ENCODE measurements at places on chromosomes 2 and 18.

DNA sequence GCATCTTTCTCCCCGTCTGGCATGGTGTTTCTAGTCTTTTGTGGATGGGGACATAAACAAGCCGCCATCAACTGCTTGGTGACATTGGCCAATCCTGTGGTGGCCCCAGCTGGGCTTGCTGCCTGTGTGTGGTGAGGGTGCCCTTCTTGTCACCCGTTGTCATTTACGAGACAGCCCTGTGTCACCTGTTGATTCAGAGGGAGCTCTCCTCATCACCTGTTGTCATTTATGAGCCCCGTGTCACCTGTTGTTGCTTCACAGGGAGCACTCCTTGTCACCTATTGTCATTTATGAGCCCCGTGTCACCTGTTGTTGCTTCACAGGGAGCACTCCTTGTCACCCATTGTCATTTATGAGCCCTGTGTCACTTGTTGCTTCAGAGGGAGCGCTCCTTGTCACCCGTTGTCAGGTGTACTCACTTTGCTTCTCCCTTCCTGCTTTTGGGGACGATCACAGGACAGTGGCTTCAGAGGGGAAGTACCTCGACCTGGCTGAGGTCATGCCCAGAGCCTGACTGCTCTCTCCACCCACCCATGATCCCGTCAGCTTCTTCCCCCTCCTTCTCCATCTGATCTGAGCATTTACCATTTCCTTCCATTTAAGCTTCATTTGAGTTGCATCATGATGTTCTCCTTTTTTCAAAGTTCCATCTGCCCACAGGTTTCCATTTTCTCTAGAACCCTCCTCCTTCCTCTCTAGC lies 29.1 kb downstream of the HPCAL1 start:
- DNase-seq: peak; percentile 74

DNA sequence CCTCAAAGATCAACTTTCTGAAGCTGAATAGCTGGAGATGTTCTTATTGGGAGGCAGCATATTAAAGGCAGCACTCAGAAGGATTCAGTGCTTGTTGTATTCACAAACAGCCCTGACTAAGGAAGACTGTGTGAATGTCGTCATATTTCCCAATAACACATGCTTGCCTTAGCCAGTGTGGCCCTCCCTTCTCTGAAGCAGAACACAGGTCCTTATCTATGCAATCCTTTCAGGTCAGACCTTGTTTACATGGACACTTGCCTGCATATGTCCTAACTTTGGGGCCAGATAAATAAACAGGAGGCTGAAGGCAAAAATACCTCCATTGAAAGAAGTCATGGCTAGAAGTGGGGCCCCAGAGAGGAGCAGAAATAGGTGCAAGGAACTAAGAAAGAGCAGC lies 97.2 kb downstream of the SLC4A3 start:
- no peak for DNase-seq

- no peak for DNase-seq
Measured at GRCh38 chr2:160581035-160581434, 87.4 kb upstream of the RBMS1 start.

DNA sequence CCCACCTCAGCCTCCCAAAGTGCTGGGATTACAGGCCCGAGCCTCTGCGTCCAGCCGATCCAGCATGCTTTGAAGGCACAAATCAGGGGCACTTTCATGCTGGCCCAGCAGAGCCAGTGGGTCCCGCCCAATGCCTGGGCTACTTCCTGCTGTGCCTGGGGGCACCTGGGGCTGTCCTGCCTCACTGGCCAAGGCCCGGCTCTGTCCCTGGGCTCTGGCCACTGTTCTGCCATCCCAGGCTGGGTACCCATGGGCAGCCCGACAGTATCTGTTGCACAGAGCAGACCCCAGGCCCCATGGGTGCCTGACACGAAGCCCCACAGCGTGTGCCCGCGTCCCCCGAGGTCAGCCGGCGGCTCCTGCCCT lies 6.8 kb upstream of the GAL3ST2 start:
- DNase-seq: no peak

DNA sequence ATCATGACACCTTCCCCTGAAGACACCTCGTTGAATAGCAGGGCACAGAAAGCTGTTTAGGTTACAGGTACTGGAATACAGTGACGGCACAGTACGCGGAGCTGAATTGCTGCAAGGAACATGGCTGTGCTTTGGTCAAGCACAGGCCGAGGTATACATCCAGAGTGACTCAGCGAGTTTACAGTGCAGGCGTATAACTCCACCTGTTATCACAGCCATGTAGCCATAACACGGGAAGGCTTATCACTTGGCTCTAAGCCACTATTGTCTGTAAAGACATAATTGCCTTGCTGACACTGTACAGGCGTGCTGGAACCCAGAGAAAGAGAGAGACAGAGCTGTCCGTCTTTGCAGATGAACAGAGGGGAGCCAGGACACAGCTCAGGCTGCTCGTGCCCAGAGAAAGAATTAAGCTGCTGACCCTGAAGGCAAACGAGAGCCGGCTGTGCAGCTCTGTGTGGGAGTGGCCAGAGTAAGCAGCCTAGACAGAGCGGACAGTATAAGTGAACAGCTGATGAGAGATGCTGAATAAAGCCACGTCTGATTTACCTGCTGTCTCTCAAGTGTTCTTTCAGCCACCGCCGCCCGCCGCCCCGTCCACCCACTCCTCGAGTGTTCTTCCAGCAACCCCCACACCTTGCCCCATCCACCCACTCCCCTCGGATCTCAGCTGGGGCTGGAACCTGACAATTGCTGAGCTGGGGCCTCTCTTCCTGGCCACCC lies 87.3 kb upstream of the PPP1CB start:
- no peak for DNase-seq

DNA sequence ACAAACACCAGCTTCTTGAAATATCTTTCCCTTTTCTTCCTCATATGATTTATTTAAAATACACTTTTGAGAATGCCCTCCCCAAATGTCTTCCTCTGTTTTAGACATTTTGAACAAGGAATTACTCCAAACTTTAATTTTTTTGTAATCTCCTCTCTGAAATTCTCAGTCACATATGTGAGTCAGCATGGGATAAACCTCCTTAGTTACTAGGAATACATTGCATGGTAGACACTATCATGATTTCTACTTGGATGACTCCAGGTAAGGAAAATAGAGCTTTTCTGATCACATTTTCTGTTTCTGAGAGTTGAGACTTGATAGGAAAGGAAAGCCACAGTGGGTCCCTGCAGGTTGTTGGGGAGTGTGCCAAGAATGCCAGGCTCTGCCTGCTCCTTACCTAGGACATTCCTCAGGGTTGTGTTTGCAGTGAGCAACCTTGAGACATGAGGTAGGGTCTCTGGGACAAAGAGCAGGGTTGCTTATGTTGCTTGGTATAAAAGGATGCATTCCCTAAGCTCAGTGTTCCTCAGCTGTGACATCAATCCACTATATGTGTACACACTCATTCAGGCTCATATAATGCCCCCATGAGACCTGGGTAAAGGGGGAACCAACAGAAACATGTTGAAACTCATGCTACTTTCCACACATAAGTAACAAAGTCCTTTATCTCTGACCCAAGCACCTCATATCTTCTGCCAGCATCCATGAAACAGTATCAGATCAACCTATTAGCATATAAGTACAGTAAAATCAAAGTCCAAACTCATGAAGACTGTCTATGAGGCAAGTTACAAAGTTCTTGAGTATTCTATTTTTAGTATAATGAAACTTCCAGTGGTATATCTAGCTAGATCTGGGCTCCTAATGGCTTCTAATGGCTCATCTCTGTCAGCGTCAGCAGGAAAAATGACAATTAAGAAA lies 112.8 kb upstream of the SCN1A start:
- no peak for DNase-seq

DNA sequence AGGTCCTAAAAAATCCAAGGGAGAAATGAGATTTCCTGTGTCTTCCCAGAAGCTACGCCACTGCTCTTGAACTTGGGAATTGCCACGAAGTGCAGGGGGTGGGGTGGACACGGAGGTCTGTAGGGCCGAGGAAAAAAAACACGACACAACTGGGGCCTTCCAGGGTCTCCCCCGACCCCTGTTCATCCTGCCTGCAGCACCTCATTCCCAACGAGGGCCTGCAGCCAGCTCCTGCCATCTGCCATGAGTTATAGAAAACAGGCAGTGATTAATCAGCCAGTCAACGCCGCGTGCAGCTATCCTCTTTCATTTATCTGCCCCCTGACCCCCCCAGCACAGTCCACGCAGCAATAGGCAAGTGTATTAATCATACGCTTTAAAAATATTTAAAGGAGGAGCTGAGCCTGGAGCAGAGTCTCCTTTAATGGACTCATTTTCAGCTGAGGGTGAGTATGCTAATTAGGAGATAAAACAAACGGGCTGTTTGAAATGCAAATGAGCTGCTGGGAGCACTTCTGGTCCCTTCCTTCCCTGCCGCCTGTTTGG lies 209.9 kb downstream of the TFCP2L1 start:
- peak; percentile 30 for DNase-seq

DNA sequence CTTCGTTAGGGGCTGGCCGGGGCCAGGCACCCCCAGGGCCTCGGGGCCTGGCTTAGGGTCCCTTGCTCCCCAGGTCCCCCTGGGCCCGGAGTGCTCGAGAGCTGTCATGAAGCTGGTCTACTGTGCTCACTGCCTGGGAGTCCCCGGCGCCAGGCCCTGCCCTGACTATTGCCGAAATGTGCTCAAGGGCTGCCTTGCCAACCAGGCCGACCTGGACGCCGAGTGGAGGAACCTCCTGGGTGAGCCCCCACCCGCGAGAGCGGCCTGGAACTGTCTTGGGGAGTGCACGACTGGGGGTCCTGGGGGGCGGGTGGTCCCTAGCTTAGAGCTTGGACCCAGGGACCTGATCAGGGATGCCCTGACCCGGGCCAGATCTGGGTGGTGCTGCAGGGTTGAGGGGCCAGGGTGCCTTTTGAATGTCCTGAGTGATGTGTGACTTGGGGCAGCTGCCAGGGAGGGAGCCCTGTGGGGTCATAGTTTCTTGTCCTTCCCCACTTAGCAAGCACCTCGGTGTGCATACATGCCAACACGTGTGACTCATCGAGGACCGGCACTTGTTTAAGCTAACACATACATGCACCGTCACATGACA lies 27.9 kb downstream of the GPC1 start:
- DNase-seq: no peak

GRCh38 chr18:78548261-78549058 lies 431.2 kb upstream of the SALL3 start:
- no peak for DNase-seq

DNA sequence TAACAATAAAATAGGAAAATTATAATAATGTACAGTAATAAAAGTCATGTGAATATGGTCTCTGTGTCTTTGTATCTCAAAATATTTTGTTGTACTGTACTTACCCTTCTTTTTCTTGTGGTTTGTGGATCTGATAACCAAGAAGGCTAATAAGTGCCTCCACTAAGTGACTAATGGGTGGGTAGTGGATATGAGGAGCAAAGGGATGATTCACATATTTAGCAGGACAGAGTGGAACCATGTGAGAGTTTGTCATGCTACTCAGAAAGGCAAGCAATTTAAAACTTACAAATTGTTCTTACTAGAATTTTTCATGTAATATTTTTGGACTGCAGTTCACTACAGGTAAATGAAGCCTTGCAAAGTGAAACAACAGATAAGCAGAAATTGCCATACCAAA lies 1241.2 kb upstream of the CDH2 start:
- no peak for DNase-seq

GRCh38 chr2:226515344-226516055 lies 284.1 kb downstream of the IRS1 start:
- DNase-seq: no peak

DNA sequence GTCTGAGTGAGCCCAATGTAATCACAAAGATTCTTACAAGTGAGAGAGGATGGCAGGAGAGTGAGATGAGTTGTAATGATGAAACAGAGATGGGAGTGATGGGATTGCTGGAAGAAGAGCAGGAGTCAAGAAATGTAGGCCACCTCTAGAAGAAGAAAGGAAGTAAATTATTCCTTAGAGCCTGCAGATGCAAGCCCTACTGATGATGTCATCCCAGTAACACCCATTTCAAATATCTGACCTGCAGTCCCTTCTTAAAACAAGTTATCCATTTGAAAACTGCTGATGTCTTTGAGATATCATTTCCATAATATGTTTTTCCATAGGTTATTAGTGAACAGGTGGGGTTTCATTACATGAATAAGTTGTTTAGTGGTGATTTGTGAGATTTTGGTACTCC lies 888.0 kb upstream of the SLC39A10 start:
- no peak for DNase-seq

- no peak for DNase-seq
Measured at GRCh38 chr2:46518861-46519260, 39.5 kb downstream of the TMEM247 start.

DNA sequence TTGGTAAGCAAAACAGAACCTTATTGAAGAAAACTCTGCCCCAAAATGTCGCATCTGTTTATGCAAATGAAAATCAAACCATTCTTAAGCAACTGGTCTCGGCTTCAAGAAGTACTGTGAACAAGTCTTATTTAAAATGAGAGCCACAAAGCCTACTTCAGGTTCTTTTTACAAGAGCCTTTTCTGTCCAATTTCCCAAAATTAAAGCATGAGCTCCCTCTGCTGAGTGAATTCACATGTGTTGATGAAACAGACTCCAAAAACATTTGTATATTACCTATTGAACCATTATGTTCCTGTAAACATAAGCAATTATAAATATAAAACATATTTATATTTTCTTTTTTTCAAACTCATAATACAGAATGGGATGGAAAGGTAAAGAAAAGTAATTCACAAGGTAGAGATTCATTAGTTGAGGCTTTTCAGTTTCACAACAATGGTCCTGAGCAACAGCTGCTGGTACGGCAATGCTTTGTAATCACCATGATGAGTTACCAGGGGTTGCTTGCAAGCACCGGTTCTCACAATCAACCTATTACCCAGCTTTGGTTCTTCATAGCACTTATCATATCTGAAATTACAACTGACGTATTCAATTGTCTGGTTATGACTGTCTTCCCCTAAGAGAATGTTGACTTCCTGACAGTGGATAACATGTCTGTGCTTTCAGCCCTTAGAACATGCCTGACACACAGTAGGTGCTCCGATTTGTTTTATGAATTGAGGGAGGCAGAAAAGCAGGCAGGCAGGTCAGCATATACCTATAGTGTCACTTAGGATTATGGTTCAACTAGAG lies 108.4 kb upstream of the BZW1 start:
- no peak for DNase-seq

- DNase-seq: no peak
Measured at GRCh38 chr18:933082-933481, 28.4 kb downstream of the ADCYAP1 start.

DNA sequence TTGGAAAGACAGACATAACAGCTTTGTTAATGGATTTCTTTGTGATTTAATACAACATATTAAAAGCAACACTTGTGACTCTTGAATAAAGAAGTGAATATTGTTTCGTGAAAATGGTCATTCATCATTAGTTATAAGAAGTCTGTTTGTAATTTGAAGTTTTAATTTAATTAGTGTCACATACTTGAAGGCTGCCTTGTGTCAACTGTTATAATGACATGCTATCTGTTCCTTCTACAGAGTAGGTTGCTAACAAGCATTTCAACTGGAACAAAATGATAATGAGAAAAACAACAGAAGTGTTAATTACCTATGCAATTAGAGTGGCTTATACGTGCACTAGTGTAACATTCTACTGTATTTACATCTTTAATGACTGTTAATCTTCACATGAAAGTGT lies 624.7 kb downstream of the LRP1B start:
- DNase-seq: no peak

DNA sequence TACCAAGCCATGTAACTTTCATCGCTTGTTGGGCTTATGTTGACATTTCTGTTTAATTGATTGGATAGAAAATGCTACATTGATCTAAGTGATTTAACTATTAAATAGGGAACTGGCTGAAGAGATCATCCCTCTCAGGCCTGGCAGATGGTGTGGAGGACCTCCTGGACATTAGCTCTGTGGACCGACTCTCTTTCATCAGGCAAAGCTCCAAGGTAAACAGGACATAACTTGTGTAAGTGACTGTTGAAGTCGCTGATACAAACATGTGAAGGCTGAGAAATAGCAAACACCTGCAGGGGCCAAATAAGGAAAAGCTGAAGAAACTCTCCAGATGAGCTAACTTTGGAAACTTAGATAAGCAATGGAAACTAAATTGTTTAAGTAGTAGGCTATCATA lies 68.8 kb downstream of the UNC80 start:
- no peak for DNase-seq
